Stimulated activated CD8-positive, alpha-beta memory T cell treated with anti-CD3 and anti-CD28 coated beads, Interleukin-4, amount 100 ng/mL, for 1 hour (primary cell): ENCODE measurements at places on chromosomes 3 and 15.

DNA sequence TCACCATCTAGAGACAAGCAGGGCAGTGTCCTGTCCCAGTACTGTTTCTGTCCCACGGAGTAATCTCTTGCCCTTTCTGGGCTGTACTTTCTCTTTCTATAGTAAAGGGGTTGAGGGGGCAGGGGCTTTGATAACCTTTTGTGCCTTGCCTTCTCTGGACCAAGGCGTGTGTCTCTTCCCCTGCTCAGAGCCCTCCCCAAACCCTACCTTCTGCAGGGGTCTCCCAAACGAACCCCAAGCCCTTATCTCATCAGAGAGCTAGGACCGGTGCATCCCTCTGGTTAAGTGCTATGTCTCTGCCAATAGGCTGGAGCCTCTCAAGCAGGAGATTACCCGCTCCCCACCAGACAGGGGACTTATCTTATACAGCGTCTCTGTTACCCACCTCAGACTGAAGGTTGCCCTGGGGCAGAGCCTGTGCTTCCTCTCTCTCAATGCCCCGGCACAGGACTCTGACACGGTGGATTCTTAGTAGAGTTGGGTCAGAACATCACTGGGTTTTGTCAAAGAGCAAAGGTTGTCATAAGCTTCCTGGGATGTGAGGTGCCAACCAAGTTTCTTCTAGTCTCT, 2.9 kb downstream of the PLEKHO2 start:
- DNase-seq: no peak

- no peak for DNase-seq
Measured at GRCh38 chr15:80875568-80876347, 96.6 kb downstream of the CEMIP start.

GRCh38 chr3:49132437-49133225, at the start of gene LAMB2:
Gene LAMB2 (minus strand): TSS chr3:49133050. CDS start chr3:49132867, 183 bp downstream.
- DNase-seq: no peak

DNA sequence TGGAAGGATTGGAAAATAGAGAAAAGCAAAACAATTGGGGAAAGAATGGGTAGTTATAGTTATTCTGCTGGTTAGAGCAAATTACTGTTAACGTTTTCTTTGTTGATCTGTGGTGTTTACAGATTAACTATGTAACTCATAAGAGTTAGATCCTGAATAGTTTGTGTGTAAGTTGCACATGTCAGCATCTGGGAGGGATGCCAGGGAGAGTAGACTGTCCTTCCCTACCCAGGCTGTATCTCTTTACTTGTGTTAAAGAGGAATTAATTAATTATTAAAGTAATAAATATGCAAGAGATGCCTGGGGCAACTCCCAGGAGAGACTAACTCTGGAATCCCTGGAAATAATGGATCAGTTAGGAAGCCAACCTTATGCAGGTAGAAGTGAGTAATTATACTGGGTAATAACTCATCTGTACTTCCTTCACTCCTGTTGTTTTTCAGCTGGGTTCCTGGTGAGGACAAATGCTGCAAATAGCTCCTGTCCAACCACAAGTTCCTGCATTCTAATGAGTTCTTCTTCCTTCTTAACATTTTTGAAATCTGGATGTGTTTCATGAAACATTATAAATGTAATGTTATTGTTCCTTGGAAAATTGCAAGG, 18.9 kb downstream of the GHRL start:
- no peak for DNase-seq

- no peak for DNase-seq
Measured at GRCh38 chr3:70640481-70640880, 328.0 kb upstream of the MDFIC2 start.

GRCh38 chr3:160133757-160134156, 91.5 kb upstream of the C3orf80 start:
- DNase-seq: no peak

DNA sequence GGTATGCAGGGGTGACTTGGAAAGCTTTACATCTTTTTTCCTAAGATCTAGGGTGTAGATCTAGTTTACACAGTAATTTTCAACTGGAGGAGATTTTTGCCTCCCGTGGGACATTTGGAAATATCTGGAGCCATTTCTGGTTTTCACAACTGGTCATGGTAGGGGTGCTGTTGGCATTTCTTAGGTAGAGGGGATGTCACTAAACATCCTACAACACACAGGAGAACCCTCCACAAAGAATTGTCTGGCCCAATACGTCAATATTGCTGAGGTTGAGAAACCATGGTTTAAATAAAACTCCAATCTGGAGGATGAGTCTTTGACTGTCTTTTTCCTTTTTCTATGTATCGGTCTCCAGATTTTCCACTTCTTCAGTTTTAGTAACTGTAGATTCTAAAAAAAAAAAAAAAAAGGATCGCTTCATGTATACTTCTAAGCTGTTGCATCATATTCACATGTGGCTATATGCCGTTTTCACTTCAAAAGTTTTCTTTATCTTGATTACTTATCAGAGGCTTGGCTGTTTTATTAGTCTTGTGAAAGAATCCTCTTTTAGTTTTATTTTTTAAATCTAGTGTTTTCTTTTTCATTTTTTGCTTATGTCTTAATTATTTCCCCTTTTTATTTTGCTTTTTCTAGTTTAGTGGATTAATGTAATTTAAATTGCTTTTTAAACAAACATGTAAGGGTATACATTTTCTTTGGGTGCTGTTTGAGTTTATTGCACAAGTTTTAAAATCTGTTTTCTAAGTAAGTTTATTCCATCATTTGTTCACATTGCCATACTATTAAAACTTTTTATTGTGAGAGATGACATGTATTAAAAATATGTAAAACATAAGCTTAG, 21.2 kb downstream of the UBE2Q2 start:
- DNase-seq: no peak

- DNase-seq: no peak
Measured at GRCh38 chr3:52896151-52896550, 1.2 kb downstream of the STIMATE start.

DNA sequence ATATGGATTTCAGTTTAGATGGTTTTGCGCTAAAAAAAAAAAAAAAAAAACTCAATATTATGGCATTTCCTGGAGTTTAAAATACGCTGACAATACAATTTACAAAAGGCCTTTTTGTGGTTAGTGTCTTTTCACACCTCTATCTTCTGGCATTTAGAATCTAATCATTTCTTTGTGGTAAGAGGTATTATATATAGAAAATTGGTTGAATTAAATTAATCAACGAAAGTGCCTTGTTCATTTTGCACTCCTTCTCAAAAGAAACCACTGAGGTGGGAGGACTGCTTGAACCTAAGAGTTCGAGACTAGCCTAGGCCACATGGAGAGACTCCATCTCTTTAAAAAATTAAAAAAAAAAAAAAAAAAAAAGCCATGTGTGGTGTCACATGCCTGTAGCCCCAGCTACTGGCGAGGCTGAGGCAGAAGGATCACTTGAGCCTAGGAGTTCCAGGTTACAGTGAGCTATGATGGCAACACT, 90.0 kb upstream of the ICE2 start:
- DNase-seq: no peak

DNA sequence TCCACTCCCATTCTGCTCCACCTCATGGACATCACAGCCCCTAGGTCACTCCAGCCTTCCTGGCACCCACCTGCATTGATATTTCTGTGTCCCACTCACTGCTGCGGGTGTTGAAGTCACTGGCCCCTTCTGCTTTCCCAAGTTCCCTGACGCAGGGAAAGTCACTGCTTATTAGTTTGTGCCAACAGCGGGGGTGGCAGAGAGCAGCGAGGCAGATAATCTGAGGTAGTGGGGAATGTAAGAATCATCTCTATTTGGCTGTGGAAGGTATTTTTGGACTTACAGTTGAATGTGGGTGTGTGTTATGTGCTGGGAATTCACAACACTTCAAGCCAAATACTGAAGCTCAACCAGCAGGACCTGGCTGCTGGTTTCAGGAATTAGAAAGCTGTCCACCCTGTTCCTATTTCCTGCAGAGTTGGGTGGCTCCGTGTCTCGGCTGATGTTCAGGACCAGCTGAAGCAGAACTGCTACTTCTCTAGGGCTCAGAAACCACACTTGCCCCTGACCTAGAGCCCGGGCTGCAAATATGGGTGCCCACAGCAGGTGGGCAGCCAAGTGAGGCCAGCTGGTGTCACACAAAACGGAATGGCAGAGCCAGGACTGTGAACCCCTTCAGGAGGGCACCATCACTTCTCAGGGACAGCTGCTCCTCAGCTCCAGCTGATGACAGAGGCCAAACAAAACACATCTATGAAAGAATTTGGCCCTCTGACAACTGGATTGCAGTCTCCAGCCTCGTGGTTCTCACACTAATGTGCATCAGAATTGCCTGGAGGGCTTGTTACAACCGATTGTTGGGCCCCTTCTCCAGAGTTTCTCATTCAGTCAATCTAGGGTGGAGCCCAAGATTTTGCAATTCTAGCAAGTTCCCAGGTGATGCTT, 57.7 kb downstream of the SEMA5B start:
- no peak for DNase-seq

DNA sequence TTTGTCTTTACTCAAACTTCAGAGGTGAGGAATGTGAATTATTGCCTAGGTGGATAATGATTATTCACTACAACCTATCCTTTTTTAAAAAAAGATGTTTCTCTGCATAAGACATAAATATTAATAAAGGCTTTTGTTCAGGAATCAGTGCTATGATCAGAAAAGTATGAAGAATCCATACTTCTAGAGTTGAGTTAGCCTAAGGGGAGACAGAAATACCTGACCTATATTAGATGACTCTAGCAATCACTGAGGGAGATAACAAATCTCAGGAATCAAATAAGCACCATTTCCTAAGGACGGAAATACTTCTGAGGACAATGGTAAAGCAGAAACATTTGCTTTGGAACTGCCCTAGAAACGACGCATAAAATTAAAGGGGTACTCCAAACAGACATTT, 763.8 kb downstream of the GBE1 start:
- DNase-seq: no peak

DNA sequence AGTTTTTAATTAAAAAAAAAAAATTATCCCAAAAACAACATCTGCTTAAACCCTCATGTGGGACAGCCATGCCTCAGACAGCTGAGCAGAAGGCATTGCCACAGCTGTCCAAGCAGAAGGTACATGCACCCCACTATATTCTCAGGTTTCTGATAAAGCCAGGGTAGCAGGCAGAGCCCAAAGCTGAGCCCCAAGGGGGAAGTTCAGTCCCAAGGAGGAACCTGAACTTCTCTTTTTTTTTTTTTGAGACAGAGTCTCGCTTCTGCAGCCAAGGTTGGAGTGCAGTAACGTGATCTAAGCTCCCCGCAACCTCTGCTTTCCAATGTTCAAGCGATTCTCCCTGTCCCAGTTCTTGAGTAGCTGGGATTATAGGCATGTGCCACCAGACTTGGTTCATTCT, 33.2 kb downstream of the MKRN2 start:
- no peak for DNase-seq

DNA sequence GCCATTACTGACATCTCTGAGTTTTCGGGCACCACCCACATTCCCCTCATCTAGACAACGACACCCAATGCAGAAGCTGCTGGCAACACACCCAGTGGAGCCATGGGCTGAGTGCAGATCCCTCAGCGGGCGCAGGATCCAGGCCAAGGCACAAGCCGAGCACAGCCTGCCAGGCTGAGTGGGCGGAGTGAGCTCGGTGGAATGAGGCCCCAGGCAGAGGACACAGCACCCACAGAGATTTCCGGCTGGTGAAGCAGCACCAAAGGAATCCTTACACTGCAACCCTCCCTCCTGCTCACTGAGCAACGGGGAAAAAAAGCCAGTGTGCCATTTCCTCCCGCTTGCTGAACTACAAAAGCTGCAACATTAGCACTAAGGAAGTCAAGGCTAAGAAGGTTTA, 34.3 kb downstream of the ZMAT3 start:
- no peak for DNase-seq

DNA sequence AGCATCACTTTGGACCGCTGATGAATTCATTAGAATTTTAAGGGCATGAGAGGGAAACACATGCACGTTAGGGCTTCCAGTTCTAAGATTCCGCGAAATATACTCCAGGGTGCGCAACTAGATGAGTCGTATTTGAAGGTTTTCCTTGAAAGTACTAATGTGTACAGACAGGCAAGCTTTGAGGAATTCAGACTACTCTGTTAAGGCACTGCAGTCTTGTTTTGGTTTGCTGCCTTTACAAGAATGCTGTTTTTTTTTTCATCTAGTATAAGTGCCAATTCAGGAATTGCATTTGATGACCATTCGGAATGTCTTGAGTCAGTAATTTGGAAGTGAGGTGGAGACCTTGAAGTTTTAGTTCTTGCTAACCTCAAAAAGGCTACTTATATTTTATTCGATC, 19.1 kb downstream of the TRNT1 start:
- no peak for DNase-seq

GRCh38 chr3:130557336-130558035, 40.5 kb downstream of the COL6A6 start:
- no peak for DNase-seq

- DNase-seq: no peak
Measured at GRCh38 chr3:32778389-32778788, 39.4 kb upstream of the TRIM71 start.

- no peak for DNase-seq
Measured at GRCh38 chr3:166367947-166368533, 530.8 kb upstream of the BCHE start.

DNA sequence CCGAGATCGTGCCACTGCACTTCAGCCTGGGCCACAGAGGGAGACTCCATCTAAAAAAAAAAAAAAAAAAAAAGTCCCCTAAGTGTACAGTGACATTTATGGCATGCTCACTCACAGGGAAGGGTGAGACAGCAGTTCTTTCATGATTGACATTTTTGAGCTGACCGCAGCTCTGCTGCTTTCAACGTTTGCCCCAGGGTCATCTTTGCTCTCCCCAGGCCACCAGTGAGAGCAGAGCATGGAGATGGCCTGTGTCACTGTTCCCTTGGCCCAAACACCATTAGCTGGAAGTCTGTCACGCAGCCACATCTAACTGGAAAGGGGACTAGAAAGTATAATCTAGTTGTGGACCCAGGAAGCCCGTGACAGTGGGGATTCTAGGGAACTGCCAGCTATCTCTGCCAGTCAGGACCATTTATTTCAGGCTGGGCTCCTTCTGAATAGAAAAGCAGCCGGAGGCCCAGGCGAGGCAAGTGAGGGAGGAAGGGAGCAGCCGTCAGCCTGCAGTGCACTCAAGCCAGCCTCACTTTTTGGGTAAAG, 193.4 kb upstream of the HES1 start:
- no peak for DNase-seq

- DNase-seq: no peak
Measured at GRCh38 chr3:19885468-19885867, 48.5 kb downstream of the EFHB start.

DNA sequence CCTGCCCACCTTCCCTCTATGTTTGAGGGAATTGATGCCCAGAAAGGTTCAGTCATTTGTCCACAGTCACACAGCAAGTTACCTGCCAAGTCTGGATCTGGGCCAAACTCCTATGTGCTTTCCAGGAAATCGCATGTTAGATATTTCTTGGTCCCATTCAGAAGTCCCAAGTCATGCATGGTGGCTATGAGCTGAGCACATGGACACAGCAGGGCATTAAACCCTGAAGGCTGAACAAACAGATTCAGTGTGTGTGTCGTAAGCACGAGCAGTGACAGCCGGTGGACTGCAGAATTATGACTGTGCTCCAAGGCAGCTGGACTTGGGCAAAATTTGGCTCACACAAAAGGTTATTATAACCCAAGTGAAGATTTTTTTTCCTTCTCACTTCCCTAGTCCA, 11.4 kb upstream of the SLC6A6 start:
- DNase-seq: no peak

GRCh38 chr3:112390783-112391641, 58.1 kb downstream of the CD200 start:
- no peak for DNase-seq
